ENCODE measurements at places on chromosomes 1 and 21.
A peak's percentile ranks its signal among the peaks of the same experiment; 100 is the strongest.

- DNase-seq, result no peak
Measured at GRCh38 chr1:209797978-209798639, 7.8 kb downstream of the IRF6 start.

DNA sequence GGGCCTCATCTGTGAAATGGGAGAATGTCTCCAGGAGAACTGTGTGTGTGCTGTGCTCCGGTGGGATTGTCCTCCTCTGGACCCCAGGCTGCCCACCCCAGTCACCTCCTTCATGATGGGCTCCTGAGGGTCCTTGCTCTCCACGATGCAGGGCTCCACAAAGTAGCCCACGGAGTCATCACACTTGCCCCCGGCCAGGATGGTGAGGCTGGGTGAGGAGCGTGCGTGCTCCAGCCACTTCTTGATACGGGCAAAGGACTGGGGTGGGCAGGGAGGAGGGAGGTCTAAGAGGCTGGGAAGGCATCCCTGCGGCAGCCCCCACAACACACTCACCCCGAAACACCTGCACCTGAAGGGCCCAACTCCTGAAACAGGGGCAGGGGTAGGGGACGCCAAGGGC is 16.8 kb upstream of the TAS1R2 start:
- no peak for DNase-seq

- no peak for DNase-seq
Measured at GRCh38 chr1:169866577-169866976, 27.1 kb downstream of the SCYL3 start.

GRCh38 chr1:7827126-7827955 is 25.5 kb downstream of the UTS2 start:
- no peak for DNase-seq

DNA sequence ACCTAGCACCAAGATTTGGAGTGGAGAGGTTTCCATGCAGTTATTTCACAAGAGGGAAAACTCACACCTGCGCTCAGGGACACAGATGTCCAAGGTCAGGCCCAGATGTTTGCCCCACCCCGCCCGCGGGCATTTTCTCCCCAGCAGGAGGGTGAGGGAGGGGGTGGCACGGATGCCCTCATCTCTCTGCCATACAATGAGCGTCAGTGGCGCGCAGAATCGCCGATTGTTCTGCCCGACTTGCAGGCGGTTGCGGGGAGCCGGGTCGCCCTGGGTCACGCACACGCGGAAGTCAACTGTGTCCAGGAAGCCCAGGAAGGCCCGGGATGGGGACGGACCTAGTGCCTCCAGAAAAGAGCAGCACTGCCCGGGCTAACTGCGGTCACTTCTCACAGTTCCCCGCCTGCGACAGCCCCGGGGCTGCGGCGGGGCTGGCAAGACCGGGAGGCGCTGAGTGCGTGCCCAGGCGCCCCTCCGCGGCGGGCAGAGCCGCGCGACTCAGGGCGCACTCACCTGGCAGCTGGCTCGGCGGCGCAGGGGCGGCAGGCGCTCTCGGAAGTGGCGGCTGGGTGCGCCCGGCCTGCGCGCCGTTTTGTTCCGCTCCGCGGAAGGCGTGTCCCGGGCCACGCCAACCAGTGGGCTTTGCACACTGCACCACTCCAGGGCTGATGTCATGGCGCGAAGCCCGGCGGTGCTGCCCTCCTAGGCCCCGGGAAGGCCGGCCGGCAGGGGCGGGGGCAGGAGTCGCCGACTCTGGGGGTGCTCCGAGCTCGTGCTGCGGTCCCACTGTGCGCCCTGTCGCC is at the start of gene CSRP1:
Gene CSRP1, minus strand, starts transcription at position 567 of the 803 bp plus-strand sequence. CDS start 10,820 bp downstream, outside the sequence.
- peak; percentile 88 for DNase-seq

GRCh38 chr1:38444311-38444710 is 397.7 kb upstream of the POU3F1 start:
- no peak for DNase-seq

DNA sequence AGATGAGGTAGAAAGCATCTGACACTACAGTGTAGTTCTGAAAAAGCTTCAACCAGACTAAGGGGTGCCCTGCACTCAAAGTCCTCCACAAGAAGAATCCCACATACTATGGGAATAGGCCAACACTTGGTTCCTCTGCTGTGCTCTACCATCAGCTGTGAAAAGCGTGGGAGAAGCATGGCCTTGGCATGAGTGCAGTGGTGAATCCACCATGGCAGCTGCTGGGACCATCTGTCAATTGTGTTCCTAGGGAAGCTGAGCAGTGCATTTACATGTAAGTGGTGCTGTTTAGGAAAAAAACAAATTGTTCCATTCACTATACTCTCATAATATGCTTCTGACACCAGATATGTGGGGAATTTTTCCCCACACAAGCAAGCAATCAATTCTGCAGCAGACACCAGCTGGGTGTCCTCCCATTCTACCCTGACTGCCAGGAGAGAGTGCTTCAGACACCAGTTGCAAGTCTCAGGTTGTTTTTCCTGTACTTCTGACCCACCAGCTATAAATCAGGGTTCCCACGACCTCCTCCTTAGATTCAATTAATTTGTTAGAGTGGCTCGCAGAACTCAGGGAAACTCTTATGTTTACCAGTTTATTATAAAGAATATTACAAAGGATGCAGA is 230.8 kb upstream of the CHRM3 start:
- DNase-seq, result no peak

DNA sequence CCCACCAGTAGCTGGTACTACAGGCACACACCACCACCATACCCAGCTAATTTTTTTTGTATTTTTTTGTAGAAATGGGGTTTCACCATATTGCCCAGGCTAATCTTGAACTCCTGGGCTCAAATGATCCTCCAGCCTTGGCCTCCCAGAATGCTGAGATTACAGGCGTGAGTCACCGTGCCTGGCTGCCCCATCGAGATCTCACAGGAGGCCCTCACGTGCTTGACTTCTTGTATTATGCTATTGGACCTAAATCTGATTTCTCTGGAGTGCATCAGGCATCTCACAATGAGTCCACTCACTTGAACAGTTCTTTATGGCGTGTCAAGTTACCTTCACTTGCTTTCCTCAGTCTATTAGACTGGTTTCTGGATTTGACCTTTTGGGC is 9.3 kb upstream of the RSRP1 start:
- DNase-seq, result no peak

All from suprapubic skin (tissue), 4 donors.